Muscle of leg (tissue), 16 donors: ENCODE measurements at places on chromosomes 7 and 10. TPM values are rescaled to one million over a fixed set of nuclear protein-coding genes. Genes with fewer than 3 reads are reported as not detected.

GRCh38 chr10:70515035-70515667 lies 36.6 kb downstream of the PALD1 start:
- no peak for DNase-seq
- H3K4me3 ChIP-seq = no peak overlapping the region
- no peaks in the 10 kb centered on the region for H3K27me3 ChIP-seq
- H3K36me3 ChIP-seq = peaks cover 3% of the 10 kb centered on the region
- peaks cover 49% of the 10 kb centered on the region for H3K4me1 ChIP-seq
- no peak overlapping the region for H3K27ac ChIP-seq

The CAMK2B gene
- 5.9 TPM for total RNA-seq

The CEP41 gene
- total RNA-seq = 16.3 TPM

DNA sequence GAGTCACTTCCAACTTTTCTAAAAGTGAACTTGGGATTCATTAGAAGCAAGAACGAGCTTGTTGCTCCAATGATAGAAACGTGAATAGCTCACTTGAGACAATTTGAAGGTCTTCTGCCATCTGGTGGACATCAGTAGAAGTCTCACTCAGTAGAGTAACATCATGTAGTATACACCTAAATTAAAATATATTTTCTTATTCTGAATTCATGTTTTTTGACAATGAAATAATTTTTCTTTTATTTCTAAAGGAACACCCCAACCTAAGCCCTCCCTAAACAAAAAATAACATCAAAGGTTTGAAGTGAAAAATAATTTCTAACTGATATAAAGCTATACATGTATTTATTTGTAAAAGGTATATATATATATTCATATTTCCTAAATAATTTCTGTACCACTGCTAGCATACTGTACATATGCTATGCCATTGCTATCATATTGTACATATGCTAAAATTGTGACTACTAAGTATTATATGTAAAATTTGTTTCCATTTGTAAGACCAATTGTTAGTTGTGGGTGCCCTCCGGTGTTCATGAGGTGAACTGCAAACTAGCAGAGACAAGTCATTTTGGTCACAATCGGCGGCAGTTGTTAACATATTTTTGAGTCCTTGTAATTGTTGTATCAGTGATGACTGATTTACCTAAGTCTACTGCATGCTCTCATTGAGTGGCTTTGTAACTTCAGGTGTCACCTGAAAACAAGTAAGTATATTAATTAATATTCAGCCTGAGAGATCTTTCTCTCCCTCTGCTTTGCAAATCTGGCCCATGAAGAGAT lies 121.9 kb downstream of the PTPRZ1 start:
- H3K27ac ChIP-seq = no peak overlapping the region
- no peaks in the 10 kb centered on the region for H3K4me1 ChIP-seq
- H3K4me3 ChIP-seq = no peak overlapping the region
- no peaks in the 10 kb centered on the region for H3K36me3 ChIP-seq
- DNase-seq = peak; percentile 81

GRCh38 chr10:131902691-131903090 lies 1.9 kb downstream of the PPP2R2D start:
- no peak for DNase-seq
- peaks cover 18% of the 10 kb centered on the region for H3K4me1 ChIP-seq
- H3K4me3 ChIP-seq = no peak overlapping the region
- H3K27ac ChIP-seq = no peak overlapping the region
- H3K36me3 ChIP-seq = no peaks in the 10 kb centered on the region

DNA sequence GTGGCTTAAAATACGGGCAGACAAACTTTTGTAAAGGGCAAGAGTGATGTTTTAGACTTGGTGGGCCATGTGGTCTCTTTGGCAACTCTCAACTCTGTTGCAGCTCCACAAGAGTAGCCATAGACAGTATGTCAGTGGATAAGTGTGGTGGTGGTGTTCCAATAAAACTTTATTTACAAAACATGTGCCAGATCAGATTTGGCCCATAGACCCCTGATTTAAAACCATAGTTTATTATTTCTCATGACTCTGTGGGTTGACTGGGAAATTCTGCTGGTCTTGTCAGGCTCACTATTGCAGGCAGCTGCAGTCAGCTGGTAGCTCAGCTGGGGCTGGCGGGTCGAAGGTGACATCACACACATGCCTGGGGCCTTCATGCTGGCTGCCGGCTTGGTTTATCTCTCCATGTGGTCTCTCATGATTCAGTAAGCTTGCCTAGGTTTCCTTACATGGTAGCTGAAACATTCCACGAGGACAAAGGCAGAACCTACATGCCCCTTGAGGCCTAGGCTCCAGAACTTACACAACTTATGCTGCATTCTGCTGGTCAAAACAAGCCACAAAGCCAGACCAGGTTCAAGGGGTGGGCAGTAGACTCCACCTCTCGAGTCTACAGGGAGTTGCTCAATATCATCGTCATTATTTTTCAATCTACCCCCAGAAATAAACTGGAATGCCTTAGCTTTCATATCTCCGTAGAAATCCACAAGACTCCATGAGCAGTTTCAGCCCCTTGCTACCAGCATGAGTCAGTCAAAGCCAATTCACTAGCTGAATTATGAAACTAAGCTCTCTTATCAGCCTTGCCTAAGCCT lies 245.7 kb downstream of the WDR11 start:
- peaks cover 12% of the 10 kb centered on the region for H3K27me3 ChIP-seq
- H3K36me3 ChIP-seq = no peaks in the 10 kb centered on the region
- no peaks in the 10 kb centered on the region for H3K4me1 ChIP-seq
